Naive thymus-derived CD8-positive, alpha-beta T cell (primary cell): ENCODE measurements at places on chromosomes 16 and 17.

DNA sequence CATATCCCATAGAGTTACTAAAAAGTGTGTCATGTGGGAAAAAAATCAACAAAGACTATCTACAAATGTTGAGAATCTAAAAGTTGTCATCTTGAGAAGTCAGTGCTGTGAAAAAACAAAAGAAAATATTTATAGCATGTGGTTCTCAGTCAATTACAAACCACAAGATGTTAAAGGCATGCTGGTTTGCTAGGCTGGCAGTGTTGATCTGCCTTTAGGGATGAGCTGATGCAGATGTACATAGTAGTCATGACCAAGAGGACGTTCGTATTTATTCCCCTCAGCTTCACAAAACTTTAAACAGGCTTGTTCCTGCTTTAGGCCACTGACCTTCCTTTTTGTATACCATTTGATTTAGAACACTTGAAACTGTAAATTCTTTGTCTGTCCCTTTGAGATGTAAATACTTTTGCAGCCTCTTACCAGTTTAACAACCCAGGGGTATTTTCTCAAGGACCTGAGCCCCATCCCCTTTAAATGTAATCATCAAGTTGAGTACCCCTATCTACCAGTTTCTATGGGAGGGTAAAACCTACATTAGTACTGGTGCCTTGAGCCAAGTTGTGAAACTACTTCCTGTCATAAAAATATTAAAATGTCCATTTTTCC lies 446.6 kb downstream of the KCNJ18 start:
- no peak for DNase-seq

DNA sequence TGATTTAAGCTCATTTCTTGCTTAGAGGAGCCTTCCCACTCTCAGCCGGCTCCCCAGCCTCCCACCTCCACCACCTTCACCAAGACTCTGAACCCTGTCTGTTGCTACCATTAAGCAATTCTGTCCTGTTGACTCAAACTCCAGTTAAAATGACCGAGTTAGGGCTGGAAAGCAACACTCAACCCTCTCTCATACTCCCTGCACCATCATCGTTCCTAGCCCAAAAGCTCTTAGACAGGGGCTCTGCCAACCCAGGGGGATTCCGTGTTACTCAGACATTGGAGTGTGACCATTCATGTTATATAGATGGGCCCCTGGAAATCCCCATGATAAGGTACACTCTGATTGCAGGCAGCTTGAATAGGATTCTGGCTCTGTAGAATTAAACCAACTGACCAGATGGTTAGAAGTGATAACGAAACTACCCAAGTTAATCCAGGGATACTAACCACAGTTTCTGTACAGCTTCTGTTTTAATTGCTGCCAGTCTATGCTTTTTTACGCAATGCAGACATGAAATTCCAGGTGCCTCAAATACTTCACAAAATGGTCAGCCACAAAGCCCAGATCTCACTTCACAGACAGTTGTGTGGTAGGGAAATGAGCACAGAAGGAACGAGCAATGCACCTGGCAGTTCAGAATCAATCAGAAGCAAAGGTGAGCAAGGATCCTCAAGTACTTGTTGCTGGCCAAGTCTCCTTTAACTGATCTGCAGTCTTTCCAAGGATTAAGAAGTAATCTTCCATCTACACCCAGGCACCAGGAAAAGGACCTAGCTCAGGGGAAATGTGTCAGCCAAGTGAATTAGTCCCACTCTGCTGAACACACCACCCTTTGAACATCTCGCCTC lies 2.1 kb downstream of the SSTR2 start:
- no peak for DNase-seq

DNA sequence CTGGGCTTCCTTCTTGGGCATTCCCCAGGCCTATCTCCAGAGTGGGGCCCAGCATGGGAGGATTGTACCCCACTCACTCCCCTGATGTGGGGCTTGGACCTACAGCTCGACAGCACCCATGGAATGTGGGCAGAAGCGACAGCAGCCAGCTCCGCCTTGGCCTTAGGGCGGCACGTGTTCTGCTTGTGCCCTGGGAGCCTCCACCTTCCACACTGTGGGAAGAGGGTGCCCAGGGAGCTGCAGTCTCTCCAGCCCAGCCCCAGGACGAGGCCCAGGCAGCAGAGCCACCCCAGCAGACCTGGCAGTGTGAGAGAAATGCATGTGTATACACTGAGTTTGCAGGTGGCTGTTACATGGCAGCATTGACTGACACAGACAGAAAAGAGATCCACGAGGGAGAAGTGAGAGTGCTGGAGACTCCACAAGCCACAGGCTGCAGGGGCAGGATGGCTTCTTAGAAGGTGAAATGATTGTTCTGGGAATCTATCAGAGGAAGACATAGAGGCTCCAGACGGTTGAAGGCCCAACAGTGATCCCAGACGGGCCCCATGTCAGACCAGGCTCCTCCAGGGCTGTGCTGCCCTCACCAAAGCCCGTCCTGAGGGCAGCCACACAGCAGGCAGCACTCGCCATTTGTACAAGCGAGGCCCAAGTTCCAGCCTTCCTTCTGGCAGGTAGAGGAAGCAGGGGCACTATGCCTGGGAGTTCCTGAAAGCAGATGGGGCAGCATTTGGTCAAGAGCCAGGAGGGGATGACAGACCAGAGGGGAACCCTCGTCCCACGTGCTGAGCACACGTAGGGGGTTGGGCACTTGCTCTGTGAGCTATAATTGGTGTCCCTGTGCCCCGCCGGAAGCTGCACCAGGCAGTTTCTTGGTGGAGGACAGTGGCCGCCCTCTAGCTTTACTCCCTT lies 2.8 kb upstream of the DNASE1 start:
- DNase-seq: no peak

DNA sequence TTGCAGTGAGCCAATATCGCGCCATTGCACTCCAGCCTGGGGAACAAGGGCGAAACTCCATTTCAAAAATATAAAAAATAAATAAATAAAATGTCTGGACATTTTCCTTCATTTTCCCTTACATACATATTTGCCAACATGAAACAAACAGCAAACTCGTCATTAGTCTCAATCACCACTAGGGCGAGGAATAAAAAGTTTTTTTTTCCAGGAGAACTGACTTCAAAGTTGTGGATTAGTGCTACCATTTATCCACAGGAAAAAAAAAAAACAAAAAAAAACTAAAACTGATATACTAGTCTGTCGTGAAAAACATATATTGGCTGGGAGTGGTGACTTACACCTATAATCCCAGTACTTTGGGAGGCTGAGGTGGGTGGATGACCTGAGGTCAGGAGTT lies 77.0 kb upstream of the MTMR4 start:
- no peak for DNase-seq

DNA sequence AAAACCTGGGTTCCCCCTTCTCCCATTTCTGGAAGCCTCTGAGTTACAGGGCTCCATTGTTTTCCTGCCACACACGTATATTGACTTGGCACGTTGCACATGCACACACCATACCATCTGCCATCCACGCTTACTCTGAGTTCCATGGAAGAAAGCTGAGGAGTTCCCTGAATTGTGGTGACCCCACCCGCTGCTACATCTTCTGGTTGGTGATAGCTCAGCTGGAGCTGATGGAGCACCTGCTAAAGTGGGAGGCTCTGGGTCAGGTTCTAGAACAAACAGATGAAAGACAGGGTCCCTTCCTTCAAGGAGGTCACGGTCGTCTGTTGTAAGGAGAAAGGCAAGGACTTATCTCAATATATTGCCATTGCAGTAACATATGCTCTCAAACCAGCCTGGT lies 41.1 kb downstream of the TMEM11 start:
- DNase-seq: no peak

GRCh38 chr16:69691980-69692911 lies 34.1 kb downstream of the NQO1 start:
- DNase-seq: no peak

DNA sequence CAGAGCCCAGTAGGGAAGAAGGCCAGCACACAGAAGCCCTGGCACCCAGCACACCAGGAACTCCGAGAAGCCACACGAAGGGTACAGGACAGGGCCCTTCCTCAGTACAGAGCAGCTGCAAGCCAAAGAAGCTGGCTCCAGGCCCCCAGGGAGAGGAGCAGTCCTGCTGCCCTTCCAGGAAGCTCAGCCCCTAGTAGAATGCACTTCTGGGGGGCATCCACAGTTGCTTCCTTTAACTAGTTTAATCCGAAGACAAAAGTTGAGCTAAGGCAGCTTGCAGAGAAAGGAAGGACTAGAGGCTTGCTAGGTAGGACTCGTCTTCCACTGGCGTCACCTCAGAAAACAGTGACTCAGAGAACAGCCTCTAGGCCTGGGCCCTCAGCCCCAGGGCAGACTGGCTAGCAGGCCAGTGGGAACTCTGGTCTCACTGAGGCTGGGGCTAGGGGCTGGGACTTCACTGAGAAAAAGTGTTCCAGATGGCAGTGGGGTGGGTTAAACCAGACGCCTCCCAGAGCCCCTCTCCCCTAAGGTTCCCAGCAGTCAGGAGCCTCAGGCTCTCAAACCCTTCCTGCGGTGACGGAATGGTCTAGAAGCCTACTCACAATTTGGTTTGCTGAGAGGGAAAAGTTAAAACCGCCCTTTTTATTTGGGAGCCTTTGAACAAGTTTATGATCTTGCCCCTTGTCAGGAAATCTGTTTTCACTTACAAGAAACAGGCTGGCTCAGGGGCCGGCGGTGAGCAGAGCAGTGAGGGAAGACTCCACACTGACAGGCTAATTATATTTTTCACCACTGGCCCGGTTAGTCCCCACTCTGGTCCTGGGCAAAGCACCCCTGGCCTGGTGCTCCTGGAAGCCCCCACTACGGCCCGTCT lies 41.4 kb downstream of the ACTG1 start:
- DNase-seq: no peak

DNA sequence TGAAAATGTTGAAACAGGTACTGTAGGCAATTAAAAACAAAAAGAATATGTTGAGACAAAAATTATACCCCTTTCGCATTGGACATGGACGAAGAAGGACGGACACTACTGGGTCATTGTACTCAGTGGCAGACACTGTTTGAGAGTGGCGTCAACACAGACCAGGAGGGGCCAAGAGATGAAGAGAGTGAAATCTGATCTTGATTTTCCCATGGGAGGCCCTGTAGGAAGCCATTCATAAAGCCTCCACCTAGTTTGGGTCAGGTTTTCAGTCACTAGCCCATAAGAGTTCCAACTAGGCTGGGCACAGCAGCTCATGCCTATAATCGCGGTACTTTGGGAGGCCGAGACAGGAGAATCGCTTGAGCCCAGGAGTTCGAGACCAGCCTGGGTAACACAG lies 23.6 kb upstream of the SMURF2 start:
- DNase-seq: no peak
